ENCODE measurements at places on chromosomes 1 and 21. TPM values are rescaled to one million over a fixed set of nuclear protein-coding genes. Genes with fewer than 3 reads are reported as not detected.

The CFHR5 gene
- total RNA-seq, result not detected

The CD1E gene
- total RNA-seq, result not detected

The DCST1 gene
- total RNA-seq, result 0.25 TPM

The SLC19A1 gene
- total RNA-seq, result 7.4 TPM

The PRDM15 gene
- 5.7 TPM for total RNA-seq

The PYHIN1 gene
- total RNA-seq, result 0.25 TPM

The AGBL4 gene
- total RNA-seq, result 3.0 TPM

The PLPP3 gene
- 36.4 TPM for total RNA-seq

The S100A10 gene
- total RNA-seq, result 3.9 TPM

The SLFNL1 gene
- total RNA-seq, result 0.49 TPM

The OR2AK2 gene
- not detected for total RNA-seq

The ERG gene
- total RNA-seq, result 1.2 TPM

The OR10J1 gene
- not detected for total RNA-seq

The PLPPR4 gene
- 134 TPM for total RNA-seq

The BCL2L15 gene
- 0.74 TPM for total RNA-seq

The GPR37L1 gene
- total RNA-seq, result 1.2 TPM

The RGS8 gene
- 11.3 TPM for total RNA-seq

Measured in temporal lobe (tissue), 4 donors.